Right renal cortex interstitium (tissue), 3 donors: ENCODE measurements at places on chromosomes 11 and 22. TPM values are rescaled to one million over a fixed set of nuclear protein-coding genes. Genes with fewer than 3 reads are reported as not detected.

DNA sequence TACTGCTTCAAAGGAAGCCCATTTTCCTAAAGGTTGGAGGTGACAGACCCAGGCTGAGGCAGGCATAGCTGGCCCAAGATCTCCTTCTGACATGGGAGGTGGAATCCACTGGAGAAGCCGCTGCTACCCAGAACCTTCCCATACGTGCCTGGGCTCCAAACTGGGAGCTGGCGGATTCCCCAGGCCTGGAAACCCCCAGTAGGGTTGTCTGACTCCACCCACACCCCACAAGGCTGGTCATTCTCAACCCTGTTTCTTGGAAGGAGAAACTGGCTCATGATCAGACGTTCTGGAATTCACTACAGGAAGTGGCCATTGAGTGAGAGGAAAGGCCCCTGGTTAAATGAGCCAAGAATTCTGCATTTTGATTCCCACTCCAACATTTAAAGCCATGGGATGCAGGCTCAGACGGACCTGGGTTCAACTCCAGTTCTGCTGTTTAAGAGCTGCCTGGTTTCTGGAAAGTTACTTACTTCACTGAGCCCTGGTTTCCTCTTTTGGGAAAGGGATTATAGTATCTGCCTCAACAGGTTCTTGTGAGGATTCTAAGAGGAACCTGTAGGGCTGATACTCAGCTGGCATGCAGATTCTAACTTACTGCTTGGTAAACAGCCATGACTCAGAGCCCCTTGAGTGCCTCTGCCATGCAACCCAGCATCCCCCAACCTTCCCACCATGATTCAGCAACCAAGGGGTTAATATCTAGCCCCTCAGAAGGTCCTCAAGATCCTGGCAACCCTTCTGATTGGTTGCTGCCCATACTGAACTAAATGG lies 19.4 kb upstream of the TSKU start:
- no peak for DNase-seq

DNA sequence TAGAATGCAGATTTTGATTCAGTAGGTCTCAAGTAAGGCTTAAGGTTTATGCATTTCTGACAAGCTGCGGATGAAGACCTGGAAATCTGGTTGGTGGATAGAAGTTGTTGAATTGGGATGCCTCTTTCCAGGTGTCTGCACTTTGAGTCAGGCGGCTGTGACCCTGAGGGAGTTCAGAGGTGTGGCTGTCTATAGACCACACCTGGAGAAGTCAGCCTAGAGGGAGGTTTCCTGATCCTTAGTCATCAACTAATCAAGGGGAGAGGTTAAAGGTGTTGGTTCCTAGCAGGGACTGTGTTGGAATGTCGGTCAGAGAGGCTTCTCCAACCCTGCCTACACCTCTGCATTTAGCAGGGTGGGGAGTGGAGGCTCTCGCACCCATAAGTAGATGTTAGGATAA lies 8.0 kb downstream of the GLB1L2 start:
- DNase-seq: no peak

DNA sequence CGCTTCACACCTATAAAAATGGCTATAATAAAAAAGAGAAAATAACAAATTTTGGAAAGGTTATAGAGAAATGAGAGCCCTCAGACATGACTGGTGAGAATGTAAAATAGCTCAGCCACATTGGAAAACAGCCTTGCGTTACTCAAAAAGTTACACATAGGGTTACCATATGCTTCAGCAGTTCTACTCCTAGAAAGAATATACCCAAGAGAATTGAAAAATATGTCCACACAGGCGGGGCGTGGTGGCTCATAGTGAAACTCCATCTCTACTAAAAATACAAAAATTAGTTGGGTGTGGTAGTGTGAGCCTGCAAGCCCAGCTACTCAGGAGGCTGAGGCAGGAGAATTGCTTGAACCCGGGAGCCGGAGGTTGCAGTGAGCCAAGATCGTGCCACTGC lies 7.6 kb upstream of the JHY start:
- no peak for DNase-seq

DNA sequence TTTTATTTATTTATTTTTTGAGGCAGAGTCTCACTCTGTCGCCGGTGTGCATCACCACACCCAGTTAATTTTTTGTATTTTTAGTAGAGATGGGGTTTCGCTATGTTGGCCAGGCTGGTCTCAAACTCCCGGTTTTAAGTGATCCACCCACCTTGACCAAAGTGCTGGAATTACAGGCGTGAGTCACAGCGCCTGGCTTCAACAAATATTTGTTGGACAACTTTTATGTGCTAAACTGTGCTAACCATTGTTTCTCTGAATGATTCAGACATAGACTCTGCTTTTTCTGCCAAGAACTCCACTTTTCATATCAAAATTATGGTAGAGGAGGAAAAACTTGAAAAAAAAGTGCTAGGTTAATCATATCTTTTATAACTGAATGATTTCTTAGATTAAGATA lies 36.3 kb downstream of the MMP7 start:
- DNase-seq: no peak

DNA sequence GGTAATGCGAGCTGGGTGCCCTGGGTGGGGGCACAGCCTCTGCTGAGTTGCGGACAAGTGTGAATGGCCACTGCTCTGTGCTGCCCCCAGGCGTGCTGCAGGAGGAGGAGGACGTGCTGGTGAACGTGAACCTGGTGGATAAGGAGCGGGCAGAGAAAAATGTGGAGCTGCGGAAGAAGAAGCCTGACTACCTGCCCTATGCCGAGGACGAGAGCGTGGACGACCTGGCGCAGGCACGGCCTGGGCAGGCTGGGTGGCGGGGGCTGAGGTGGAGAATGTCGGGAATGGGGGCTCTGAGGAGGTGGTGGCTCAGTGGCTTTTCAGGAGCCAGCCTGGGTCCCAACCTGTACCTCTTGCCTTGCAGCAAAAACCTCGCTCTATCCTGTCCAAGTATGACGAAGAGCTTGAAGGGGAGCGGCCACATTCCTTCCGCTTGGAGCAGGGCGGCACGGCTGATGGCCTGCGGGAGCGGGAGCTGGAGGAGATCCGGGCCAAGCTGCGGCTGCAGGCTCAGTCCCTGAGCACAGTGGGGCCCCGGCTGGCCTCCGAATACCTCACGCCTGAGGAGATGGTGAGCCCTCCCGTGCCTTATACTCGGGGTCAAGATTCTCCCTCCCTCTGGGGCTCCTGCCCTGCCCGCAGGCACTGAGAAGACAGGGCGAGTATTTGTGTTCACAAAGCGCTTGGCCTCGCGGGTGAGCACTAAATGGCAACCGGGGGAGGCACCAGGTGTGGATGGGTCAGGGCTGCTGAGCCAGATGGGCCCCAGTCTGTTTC lies 4.6 kb downstream of the SART1 start:
- no peak for DNase-seq

DNA sequence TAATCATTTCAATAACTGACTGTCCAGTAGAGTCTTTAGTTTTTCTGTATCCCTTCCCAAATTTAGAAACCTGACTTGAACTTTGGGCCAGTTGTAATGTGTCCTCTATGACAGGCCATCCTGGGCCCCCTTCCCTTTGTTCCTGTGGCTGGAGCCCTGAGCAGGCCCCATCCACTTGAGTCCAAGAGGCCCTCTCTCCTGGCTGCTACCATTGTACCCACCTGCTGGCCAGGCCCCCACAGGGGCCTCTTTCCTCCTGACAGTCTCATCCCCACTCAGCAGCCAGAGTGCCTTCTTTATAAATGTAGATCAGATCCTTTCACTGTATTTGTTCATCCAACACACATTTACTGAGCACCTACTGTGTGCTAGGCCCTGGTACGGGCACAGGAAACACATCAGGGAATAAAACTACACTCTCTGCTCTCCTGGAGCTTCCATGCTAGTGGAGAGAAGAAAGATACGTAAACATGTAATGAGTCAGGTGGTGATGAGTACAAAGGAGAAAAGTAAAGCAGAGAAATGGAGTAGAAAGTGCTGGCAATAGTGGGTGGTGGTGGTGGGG lies 2.7 kb upstream of the LRP5 start:
- no peak for DNase-seq

GRCh38 chr11:2943711-2944118 lies 14.5 kb upstream of the PHLDA2 start:
- DNase-seq: no peak

- no peak for DNase-seq
Measured at GRCh38 chr11:105447936-105448702, 161.8 kb upstream of the GRIA4 start.

DNA sequence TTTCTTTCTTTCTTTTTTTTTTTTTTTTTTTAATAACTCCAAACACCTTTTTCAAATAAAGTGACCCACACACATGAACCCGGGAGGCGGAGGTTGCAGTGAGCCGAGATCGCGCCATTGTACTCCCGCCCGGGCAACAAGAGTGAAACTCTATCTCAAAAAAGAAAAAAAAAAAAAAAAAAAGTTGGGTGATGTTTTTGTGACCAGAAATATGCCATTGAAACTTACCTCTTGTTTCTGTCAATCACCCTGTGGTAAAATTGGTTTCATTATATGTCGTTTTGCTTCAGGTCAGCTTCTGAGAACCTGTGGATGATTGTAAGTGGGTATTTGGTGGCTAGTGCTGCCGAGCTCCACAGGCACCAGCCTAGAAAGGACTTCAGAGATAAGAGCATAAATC lies 238.8 kb downstream of the TBC1D22A start:
- no peak for DNase-seq

- no peak for DNase-seq
Measured at GRCh38 chr11:67118181-67118766, 789 bp upstream of the KDM2A start.

- no peak for DNase-seq
Measured at GRCh38 chr22:17063411-17064106, 21.2 kb upstream of the IL17RA start.

DNA sequence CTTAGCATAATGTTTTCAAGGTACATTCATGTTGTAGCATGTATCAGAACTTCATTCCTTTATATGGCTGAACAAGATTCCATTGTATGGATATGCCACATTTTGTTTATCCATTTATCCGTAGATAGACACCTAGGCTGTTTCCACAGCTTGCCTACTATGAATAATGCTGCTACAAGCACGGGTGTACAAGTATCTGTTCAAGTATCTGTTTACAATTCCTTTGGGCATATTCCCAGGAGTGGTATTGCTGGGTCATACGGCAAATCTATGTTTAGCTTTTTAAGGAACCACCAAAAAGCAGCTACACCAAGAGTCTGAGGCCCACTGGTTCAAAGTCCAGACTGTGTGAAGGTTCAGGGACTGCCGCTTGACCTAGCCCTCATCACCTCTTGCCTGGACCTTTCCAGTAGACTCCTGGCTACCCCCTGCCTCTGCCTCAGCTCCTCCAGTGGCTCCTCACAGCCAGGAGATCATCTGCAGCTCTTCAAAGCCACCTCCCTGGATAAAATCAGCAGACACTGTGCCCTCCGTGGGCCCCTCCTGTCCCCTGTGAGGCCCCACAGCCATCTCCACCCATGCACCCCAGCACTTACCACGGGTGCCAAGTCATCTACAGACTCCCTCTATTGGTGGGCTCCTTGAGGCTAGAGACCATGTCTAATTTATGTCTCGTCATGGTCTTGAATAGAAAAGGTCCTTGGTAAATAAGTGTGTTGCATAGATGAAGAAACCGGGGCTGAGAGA lies 160.3 kb downstream of the MN1 start:
- DNase-seq: no peak

KCNK4 gene
- polyA plus RNA-seq: not detected

NAV2 gene
- polyA plus RNA-seq: 32.9 TPM

SLC22A6 gene
- 18.8 TPM for polyA plus RNA-seq

CLTCL1 gene
- polyA plus RNA-seq: 4.5 TPM

TNNT3 gene
- polyA plus RNA-seq: 5.9 TPM

NNMT gene
- 0.80 TPM for polyA plus RNA-seq
